ENCODE measurements at places on chromosomes 13 and 19.
A peak's percentile ranks its signal among the peaks of the same experiment; 100 is the strongest.

GRCh38 chr13:49497272-49497671, 1.5 kb downstream of the PHF11 start:
- DNase-seq: no peak

DNA sequence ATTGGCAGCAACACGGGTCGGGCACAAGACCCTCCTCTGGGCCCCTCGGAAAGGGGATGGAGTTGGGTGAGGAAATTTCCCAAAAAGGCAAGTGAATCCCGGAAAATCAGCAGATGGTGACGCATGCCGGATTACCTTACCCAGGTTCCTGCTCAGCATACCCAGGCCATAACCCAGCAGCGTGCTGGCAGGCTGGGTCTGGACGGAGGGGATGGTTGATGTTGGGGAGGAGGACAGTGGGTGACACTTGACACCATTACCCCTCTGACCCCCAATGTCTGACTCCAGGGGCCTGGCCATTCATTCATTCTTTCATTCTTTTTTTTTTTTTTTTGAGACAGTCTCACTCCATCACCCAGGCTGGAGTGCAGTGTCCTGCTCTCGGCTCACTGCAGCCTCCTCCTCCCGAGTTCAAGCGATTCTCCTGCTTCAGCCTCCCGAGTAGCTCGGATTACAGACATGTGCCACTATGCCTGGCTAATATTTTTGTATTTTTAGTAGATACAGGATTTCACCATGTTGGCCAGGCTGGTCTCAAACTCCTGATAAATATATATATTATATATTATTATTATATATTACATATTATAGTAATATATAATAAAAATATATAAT, 799 bp downstream of the PVR start:
- peak; percentile 59 for DNase-seq

DNA sequence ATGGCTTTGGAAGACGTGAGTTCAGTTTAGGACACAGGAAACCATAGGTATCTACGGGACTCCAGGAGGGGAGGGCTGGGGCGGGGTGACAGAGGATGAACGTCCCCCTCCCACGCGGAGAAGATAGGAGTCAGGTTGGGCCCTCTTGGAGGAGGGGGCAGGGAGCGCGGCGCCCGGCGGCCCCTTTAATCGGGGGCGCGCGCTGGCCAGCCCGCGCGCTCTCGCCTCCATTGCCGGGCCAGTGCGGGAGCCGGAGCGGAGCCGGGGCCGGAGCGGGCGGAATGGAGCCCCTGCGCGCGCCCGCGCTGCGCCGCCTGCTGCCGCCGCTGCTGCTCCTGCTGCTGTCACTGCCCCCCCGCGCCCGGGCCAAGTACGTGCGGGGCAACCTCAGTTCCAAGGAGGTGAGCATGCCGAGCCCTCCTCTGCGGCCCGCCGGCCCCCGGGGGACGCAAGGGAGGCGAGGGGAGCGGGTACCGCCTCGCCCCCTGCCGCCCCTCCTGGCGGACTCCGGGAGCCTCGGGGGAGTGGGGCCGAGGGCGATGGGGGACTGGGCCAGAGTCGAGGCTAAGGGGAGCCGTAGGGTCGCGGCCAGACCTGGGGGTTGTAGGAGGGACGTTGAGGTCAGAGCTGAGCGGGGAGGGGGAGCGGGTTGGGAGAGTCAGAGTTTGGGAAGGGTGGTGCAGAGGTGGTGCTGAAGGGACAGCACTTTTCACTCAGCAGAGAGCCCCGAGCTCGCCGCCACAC, at the start of gene TMEM145:
TSS of gene TMEM145 (plus strand) at position 214 of the 744 bp plus-strand sequence. CDS start at position 282, 68 bp downstream.
- DNase-seq: peak; percentile 72

GRCh38 chr13:35860661-35861060, 270.5 kb downstream of the DCLK1 start:
- no peak for DNase-seq

- DNase-seq: no peak
Observed at GRCh38 chr13:72221276-72221962, 354.4 kb upstream of the DACH1 start.

DNA sequence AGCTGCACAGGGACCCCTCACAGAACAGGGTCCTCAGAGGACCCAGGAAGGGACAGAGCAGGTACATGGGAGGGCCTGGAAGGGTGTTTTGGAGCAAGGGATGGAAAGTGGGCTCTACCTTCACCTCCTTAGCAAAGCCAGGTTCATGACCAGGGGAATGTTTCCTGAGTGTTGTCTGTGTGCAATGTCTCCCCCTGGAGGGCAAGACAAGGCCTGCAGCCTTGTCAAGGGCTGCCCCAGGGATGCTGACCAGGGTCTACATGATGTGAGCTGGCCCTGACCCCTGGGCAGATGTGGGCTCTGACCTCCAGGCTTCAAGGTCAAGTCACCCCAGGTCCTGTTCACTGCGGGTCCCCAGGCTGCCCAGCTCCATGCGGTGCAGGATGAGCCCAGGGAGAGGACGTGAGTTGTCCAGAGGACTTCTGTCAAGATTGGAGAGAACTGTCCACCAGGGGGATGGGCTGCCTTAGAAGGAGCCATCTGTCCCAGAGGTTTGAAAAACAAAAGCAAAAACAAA, 1.0 kb upstream of the CEACAM1 start:
- peak; percentile 66 for DNase-seq

- DNase-seq: no peak
Observed at GRCh38 chr13:113989585-113990300, 15.9 kb upstream of the C13orf46 start.

- DNase-seq: no peak
Observed at GRCh38 chr19:35329323-35329722, 336 bp downstream of the CD22 start.

DNA sequence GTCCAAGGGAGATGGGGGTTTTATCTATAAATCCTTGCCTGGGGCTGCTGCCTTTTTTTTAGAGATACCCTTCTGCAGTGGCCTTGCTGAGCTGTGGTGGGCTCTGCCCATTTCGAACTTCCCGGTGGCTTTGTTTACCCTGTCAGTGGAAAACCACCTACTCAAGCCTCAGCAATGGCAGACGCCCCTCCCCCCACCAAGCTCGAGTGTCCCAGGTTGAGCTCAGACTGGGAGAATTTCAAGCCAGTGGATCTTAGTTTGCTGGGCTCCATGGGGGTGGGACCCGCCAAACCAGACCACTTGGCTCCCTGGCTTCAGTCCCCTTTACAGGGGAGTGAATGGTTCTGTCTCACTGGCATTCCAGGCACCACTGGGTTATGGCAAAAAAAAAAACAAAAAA, 21.6 kb downstream of the LGALS13 start:
- no peak for DNase-seq

DNA sequence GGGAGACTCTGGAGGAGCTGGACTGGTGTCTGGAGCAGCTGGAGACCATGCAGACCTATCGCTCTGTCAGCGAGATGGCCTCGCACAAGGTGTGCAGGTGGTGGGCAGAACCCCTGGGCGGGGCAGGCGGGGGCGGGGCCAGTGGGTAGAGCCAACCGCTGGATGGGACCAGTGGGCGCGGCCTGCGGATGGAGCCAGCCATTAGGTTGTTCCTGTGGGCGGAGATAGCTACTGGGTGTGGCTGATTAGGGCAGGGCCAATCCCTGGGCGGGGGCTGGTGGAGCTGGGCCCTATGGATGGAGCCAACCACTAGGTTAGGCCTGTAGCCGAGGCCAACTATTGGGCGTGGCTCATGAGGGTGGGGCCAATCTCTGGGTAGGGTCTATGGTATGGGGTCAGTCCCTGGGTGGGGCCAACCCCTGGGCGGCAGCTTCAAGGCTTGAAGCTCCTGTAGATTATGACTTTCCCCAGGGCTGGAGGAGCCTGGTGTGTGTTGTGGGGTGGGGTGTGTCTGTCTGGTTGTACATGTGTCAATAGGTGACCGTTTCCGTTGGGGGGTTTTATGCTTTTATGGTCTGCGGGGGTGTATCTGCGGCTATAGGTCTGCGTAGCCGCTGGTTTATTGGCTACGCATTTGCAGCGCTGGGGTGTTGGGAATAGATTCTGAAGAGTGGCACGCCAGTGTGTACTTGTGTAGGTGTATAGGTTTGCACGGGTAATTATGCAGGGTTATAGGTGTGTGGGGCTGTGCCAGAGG, 30.7 kb downstream of the PDE4A start:
- peak; percentile 44 for DNase-seq

DNA sequence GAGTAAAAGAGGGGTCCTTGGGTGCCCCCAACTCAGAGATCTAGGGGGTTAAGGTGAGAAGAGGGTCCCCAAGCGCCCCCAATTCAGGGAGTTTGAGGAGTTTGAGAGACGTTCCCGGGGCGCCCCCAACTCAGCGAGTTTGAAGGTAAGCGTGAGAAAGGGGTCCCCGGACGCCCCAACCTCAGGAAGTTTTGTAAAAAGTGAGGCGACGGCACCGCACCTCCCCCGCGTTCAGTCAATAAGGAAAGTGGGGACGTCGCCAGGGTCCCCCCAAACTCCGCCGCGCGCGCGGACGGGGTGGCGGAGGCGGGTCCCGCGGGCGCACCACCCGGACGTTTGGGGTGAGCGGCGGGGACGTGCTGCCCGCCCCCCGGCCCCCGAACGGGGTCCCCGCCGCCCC, 353 bp downstream of the RFX2 start:
- no peak for DNase-seq

DNA sequence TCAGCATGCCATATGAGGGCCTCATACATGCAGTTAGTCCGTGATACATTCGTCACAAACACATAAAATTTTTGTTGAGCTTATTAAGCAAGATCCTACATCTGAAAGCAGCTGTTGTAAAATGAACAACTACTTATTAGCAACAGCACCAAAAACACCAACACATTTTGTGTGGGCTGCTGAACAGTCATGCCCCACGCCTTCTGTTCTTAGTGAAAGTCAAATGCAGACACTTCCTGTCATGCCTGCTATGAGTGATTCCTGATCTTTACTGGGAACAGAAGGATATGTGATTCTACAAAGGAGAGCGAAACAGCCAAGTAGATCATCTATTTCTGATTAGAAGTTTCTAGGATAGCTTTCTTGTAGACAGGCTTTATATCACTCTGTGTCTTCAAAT, 4.2 kb upstream of the B3GLCT start:
- no peak for DNase-seq

DNA sequence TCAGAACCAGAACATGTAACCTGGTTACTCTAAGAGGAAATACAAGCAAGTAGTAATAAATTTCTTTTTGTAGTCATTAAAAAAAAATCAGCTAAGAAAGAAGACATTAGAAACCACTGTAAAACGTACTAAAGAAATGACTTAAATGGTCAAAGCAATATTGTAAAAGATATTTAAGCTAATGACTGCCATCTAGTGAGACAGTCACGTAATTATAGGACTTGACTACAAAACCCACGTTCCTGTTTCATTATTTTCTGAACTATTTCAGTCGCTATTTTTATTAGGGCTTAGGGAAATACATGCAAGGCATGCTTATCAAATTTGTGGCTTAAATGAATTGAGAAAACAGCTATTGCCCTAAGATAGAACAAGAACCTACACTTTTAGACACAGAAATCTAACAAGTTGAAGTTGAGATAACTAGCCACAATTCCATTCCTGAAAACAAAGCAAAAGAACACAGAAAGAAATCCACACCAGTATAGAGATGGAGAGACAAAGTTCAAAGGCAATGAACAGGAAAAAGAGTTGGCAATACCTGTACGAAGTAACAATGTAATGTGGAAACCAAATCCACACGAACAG, 17.9 kb downstream of the ALG5 start:
- DNase-seq: peak; percentile 47

DNA sequence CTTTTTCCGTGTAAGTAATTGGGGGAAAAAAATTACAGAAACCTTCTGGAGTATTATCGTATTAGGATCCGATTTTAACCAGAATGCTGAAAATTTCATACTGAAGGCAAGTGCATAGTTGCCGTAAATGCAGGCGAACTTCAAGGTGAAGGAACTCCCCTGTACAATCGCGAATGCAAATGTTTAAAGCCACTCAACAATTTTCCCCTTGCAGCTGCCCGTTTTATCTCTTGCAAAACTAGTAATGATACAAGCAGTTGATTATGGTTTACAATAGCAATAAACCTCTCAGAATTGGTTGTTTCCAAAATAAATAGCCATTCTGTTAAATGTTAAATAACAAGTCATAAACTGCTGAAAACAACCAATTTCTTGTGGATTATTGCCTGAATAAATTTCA, 105.7 kb downstream of the DNAJC15 start:
- no peak for DNase-seq

DNA sequence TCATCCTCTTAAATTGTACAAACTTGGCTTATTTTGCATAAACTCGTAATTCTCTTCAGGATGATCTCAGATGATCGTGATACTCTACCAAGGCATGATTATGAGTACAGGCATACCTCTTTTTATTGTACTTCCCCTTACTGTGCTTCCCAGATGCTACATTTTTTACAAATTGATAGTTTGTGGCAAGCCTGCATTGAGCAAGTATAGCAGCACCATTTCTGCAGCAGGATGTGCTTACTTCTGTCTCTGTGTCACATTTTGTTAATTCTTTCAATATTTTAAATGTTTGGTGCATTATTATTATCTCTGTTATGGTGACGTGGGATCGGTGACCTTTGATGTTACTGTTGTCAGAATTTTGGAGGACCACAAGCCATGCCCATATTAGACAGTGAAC, 752.3 kb downstream of the PCDH9 start:
- no peak for DNase-seq

GRCh38 chr19:38433268-38433733, at the start of gene RYR1:
Gene RYR1, plus strand, starts transcription at chr19:38433691. Its CDS starts 139 bp downstream, at chr19:38433830.
- DNase-seq: no peak

GRCh38 chr13:105611424-105611823, 924.0 kb downstream of the EFNB2 start:
- DNase-seq: no peak

- DNase-seq: peak; percentile 40
Observed at GRCh38 chr13:44050450-44051063, 170.9 kb downstream of the LACC1 start.

GRCh38 chr19:4108767-4109625, 14.9 kb downstream of the MAP2K2 start:
- no peak for DNase-seq

DNA sequence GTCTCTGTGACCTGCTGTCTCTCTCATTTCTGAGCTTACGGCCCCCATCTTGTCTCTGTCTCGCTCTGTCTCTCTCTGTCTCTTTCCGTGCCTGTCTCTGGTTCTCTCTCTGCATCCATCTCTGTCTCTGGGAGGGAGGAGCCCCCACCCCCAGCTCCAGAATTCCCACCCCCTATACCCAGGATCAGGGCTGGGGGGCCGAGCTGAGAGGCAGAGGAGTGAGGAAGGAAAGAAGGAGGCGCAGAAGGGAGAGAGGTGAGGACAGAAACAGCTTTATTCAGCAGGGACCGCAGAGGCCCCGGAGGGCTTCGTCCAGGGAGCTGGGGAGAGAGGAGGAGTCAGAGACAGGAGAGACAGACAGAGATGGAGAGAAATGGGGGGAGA, 14.0 kb downstream of the JOSD2 start:
- no peak for DNase-seq

- DNase-seq: no peak
Observed at GRCh38 chr19:14871619-14872230, 14.2 kb downstream of the OR7A17 start.

Measured in NCI-H146 (cell line).